ENCODE measurements at places on chromosomes 5 and 9.
A peak's percentile ranks its signal among the peaks of the same experiment; 100 is the strongest.

DNA sequence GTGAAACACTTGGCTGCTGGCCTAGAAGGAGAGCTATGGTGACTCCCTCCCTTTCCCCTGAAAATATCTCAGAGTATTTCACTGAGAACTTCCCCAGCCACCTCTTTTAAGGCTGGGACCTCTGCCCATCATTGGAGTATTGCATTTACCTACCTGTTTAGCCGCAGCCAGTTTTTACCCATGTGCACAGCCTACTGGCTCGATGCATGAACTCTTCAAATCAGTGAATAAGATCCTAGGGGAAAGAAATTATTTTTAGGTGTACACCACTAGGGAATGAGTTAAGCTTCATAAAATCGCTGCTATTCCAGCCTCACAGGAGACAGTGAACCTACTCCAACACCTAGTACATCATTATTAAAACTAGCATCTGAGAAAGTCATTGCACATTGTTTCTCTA, 16.8 kb upstream of the FAM174A start:
- DNase-seq, result no peak

- no peak for DNase-seq
These were observed 81.3 kb downstream of the OSTF1 start for GRCh38 chr9:75169623-75170022.

DNA sequence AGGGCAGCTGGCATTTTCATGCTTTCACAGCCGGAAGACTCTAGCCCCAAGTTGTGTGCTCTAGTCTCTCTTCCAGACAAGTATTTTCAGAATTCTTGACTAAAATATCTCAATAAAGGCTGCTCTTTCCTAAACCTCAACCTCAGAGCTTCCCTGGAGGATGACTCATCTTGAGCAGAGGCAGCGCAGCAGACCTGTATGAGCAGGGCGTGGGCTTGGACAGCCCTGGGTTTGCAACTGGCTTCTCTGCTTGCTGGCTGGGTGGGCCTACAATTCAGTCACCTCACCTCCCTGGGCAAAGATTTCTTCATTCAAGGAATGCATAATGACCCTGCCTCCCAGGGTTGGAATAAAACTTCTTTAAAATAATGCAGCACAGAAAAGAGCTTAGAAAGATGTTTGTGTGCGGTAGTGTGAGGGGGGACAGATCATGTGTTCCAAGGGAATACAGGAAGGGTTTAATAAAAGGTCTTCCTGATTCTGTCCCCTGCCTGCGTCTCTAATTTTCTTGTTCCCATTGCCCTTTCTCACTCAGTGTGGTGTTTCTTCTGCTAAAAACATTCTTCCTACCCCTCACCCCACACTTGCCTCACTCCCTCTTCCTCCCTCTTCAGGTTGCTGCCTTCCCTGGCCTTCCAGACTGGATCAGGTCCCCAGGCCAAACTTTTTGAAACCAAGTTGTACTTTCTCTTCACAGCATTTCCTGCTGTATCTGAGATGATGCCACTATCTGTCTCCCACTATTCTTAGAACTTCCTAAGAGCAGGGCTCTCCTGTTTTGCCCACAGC, 39.4 kb upstream of the MAP1B start:
- no peak for DNase-seq

- DNase-seq, result peak; percentile 54
These were observed 15.7 kb downstream of the SQSTM1 start for GRCh38 chr5:179836225-179837019.

DNA sequence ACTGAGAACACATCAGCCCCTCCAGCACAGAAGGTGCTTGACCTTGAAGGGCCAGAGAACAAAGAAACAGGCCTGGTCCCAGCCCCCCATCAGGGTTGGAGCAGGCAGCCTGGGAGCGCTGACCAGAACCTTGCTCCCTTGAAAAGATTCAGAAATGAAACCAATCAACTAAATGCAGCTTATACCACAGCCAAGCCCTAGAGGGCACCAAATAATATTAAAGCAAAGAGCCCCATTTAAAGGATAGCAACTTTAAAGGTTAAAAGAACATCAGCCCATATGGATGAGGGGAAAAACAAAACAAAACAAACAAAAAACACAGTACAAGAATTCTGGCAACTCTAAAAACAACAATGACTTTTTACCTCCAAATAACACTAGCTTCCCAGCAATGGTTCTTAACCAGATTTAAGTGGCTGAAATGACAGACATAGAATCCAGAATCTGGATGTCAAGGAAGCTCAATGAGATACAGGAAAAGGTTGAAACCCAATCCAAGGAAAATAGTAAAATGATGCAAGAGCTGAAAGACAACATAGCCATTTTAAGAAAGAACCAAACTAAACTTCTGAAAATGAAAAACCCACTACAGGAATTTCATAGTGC, 471.9 kb downstream of the MTRR start:
- DNase-seq, result no peak

DNA sequence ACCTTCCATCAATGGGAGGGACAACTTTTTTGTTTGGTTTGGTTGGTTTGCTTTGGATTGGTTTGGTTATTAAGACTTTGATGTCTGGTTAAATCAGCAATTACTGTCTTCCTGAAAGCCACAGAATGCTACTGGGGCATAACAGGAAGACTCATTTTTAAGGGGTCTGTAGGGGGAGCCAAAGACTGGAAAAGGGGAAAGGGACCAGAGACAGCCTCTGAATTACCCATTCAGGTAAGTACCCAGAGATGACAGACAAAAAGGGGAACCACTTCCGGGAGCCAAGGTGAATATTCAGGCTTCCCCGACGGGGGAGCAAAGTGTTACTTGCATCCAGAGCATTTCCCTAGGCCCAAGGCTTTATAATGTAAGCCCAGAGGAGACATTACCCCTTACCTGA, 4.6 kb upstream of the FEM1C start:
- DNase-seq, result no peak

- DNase-seq, result no peak
These were observed 31.3 kb upstream of the ALDOB start for GRCh38 chr9:101466863-101467262.

DNA sequence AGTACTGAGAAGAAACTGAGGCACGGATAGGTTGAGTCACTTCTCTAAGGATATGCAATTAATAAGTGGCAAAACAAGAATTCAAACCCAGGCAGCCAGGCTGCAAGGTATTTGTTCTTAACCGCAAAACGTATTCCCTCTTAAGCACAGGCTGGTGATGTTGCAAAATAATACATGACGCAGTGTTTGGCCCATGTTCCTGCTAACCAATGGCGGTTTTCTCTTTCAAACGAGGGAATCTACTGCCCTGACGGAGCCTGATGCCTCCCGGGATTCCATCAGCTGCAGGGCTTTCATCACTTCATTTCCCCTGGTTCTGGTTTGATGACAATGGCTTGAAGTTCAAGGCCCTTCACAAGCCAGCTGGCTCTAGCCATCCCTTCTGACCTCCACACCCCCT, 154.8 kb downstream of the SLIT3 start:
- DNase-seq, result no peak

DNA sequence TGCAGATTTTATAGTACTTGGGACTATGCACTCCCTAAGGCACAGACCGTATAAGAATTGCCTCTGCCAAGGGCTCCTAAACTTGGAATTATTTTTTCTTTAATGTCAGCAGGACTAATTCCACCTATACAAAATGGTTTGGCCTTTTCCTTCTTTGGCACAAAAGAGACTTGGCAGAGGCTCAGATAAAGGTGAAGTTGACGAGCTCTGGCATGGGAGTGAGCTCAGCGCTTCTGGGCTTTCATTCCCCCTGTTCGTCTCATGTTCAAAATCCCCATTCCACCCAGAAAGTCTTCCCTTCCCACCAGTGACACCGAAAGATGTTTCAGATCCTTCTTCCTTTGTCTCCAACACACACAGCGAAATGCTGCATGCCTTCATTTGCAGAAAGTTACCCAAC, 61.2 kb downstream of the F2RL2 start:
- no peak for DNase-seq

DNA sequence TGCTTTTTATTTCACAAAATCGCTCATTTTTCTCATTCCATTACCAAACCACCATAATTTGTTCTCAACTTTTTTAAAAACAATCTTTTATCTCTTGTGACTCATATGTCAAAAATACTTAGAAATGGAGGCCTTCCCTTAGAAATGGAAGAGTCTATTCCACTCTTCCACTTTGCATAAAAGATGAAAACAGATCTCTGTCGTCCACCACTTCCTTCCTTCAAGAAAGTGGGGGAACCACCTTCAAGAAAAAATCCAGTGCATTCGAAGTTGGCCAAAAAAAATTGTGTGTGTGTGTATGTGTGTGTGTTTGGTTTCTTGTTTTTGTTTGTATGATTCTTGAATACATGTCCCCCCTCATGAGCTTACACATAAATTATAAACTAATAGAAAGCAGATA, 628.8 kb upstream of the DMAC1 start:
- no peak for DNase-seq

DNA sequence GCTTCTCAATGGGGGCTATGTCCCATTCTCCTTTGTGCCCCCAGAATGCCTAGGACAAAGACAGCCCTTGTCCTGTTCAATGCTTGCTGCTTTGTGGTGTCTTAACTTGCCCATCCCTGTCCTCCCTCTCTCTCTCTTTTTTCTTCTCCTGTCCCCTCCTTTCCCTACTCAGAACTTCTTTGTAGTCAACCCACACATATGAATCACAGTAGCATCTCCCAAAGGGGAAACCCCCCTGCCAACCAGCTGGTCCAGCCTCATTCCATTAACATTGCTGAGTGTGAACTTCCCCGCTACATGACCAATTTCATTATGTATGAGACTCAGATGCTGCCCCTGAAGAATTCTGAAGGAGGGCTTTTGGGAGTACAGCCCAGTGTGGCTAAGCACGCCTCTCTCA, 408.3 kb downstream of the ENC1 start:
- no peak for DNase-seq

DNA sequence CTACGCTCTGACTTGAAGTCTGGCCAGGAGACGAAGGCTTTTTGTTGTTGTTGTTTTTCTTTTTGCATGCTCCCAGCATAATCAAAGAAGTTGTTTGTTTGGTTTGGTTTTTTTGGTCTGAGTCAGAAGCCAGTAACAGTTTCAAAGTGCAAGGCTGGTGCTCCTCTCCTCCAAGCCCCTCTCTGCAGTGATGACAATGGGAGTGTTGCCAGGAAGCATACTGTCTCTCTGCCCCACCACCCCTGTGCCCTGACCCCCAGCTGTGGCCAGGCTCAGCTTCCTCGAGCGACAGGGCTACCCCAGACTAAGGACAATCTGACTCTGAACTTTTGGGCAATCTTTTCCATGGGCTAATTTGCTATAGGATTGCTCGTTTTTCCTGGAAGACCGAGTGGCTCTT, 173.8 kb upstream of the PITX1 start:
- DNase-seq, result no peak

- no peak for DNase-seq
These were observed 113.0 kb downstream of the SLF1 start for GRCh38 chr5:94731471-94731870.

DNA sequence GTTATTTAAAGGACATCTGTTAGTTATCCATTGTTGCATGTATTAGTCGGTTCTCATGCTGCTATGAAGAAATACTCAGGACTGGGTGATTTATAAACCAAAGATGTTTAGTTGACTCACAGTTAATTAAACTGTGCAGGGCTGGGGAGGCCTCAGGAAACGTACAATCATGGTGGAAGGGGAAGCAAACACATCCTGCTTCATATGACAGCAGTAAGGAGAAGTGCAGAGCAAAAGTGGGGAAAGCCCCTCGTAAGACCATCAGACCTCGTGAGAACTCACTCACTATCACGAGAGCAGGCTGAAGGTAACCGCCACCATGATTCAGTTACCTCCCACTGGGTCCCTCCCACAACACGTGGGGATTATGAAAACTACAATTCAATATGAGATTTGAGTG, 2064.1 kb downstream of the MAT2B start:
- no peak for DNase-seq

GRCh38 chr5:145340099-145340498, 495.0 kb downstream of the PRELID2 start:
- no peak for DNase-seq

GRCh38 chr5:55934115-55934613, 60.6 kb downstream of the IL6ST start:
- DNase-seq, result no peak

DNA sequence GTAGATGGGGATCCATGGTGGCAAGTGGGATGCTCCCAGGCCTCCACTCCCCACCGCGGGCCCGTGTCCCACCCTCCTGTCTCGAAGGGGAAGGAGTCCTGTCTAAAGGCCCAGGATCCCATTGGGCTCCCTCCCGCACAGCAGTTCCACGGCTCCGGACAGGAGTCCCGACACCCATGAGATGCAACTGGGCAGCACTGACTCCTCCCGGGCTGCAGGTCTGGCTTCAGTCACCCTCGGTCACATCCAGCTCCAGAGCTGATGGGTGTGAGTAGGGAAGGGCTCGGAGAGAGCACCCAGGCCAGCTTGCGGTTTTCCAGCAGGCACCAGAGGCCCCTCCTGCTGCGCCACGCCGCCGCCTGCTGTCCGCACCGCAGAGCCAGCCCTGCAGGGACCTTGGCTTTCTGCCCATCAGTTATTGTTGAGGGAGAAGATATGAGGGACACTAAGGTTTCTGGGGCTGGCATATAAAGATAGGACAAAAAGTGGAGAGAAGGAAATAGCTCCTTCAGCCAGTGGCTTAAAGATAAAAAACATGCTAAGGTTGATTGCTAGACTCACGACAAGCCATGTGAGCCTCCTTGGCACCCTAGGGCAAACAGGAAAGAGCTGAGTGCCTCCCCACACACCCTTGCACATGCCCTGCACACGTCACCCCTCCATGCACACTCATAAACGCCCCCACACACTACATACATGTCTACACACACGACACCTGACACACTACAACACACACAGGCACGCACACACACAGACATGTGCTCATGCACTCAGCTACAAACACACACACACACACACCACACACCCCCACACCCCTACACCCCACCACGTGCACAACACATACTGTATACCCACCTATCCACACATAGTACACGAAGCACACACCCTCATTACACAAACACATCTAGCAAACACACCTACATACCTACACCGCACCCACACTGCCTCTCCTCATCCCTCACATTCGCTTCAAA, 79.0 kb downstream of the AK8 start:
- no peak for DNase-seq

DNA sequence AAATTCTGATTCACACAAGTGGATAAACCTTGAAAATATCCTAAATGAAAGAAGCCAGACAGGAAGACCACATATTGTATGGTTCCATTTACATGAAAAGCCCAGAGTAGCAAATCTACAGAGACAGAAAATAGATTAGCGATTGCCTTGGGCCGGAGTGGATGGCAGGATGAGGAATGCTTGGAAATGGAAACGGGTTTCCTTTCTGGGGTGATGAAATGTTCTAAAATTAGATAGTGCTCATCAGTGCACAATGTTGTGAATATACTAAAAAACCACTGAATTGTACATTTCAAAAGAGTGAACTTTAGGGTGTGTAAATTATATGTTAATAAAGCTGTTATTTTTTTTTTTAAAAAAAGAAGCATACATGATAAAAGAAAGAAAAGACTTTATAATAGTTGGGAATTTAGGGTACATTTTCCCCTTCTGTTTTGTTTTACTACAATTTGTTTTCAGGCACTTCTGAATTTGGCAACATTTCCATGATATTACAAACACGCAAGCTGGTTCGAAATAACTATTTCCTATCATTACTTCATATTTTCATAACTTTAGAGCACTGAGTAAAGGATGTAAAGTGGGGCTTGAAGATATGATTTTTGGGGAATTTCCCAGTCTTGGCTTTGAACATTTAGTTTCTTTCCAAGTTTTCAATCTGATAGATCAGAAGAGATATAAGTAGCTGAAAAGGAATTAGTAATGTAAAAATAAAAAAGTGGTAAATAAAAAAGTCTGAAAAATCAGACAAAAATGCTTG, 23.9 kb downstream of the SLC35A4 start:
- DNase-seq, result no peak

Data from T-cell (primary cell).